ENCODE measurements at places on chromosomes 5 and 9.

DNA sequence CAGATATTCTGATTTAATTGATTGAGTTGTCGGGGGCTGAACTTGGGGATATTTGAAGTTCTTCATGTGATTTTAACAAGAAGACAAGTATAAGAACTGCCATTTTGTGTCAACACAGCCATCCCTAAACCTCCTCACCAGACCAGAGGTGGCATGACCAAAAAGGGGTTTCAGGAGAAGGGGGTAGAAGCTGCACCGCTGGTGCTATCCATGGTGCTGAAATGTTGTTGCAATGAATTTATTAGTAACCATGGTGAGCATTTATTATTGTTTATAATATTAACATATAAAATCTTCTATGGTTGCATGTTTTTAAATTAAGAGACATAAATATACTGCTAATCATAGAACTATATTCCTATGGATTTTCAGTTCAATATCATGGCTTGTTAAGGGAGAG, 72.3 kb downstream of the GNA14 start:
- no peak for DNase-seq

- no peak for DNase-seq
These were observed 277 bp downstream of the EIF4E1B start for GRCh38 chr5:176630681-176631222.

DNA sequence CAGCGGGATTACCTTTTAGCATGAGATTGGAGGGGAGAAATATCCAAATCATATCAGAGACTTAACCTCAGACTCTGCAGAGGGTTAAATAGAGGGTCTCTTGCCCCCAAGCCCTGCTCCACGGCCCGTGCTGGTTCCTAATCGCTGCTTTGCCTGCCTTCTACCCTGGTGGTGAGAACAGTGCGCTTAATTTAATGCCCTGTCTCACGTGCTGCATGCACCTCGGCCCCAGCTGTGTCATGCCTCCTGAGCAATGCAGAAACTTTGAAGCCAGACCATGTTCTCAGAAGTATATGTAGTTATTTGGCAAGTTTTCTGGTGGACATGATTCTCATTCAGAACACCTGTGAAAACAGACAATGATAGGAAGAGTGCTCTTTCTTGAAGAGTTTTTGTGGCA, 1.4 kb downstream of the OTULIN start:
- DNase-seq, result peak; percentile 44

DNA sequence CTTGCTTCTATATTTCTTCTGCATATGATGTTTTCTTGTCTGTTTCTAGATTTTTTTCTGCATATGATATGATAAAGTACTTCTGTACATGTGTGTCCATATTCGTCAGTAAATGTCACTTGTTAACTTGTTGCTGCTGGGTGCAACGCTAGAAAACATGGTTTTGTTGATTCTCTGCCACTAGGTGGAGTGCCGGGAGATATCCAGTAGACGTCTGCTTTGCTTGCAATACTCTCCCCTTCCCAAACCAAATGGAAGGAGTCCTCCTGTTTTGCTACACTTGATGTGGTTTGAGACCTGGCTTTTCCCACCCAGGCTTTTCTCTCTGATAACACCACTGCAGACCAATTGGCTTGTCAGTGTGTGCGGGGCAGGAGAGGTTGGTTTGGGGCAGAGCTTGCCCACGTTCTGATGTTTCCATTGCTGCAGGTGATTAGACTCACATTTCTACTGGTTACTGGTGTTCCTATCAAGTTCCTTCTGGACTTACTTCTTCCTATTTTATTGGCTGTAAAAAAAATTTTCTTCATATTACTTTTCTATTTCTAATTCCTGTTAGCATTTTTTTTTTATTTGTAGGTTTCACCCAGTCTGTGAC, 900.0 kb upstream of the CDH10 start:
- no peak for DNase-seq

- no peak for DNase-seq
These were observed 24.8 kb downstream of the HSPB3 start for GRCh38 chr5:54480296-54480695.

GRCh38 chr5:58849921-58850667, 267.2 kb downstream of the RAB3C start:
- DNase-seq, result peak; percentile 9

GRCh38 chr9:89719202-89719601, 114.4 kb downstream of the GADD45G start:
- DNase-seq, result no peak

- no peak for DNase-seq
These were observed 74.9 kb upstream of the LRRTM2 start for GRCh38 chr5:138949988-138950387.

Data from GM19239 (cell line).